Naive B cell (primary cell): ENCODE measurements at places on chromosomes 6 and 20.

DNA sequence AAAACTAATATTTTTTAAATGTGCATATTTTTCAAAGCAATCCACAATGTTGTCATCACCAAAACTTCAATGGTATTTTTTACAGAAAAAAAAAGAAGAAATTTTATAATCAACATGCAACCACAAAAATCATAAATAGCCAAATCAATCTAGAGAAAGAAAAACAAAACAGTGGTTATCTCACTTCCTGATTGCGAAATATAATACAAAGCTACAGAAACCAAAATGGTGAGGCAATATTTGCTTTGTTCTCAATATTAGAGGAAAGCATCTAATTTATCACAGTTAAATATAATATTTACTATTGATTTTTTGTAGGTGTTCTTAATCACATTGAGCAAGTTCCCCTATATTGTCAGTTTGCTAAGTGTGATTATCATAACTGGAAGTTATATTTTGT, 720.7 kb upstream of the ADGRB3 start:
- no peak for DNase-seq

DNA sequence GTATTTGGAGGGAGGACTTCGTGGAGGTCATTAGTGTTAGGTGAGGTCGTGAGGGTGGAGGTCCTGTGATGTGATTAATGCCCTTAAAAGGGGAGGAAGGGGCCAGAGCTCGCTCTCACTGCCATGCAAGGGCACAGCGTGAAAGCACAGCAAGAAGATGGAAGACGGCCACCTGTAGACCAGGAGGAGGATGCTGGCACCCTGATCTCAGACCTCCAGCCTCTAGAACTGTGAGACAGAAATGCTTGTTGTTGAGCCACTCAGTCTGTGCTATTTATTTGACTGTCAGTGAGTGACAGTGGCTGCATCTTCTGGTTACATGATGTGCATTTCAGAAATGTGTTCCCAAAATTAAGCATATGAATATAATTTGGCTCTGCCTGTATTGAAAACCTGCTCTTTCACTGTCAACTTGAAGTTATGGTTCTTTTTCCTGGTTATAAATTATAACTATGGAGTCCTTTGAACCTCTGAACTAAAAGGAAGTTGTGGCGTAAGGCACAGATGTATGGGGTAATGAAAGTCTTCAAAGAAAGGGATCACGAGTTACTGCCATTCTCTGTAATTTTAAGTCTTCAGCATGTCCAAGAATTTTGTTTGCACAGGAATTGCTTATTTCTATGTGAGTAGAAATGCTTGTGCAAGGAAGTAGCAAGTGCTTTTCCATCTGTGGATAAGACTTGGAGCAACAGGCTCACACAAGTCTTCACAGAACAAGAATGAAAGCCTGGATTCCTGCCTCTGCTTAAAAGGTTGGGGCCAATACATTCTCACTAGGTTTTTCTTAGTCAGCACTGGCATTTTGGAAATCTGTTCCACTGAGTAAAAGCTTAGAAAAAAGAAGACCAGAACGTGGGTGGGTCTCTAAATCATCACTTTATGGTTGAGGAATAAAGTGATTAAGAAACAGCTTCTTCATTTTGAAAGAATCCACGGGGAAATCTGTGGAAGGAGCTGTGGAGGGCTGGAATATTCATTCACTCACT, 10.3 kb downstream of the PPP1R14C start:
- no peak for DNase-seq

DNA sequence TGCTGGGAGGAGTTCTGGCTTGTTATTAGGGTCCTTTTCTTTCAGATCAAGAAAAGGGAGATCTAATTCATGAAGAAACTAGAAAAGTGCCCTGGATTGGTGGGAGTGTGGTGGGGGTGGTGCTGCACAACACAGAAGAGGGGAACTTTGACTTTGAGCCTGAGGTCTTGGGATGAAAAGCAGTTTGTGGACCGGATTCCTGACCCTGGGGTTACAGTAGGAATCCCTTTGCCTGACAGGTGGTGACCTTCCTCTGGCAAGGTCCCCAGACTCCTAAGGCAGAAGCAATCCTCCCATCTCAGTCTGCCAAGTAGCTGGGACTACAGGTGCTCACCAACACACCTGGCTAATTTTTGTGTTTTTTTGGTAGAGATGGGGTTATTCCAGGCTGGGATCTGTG, 45.3 kb upstream of the IER3 start:
- no peak for DNase-seq

- DNase-seq = no peak
Measured at GRCh38 chr6:42771741-42772100, 10.1 kb upstream of the BICRAL start.

DNA sequence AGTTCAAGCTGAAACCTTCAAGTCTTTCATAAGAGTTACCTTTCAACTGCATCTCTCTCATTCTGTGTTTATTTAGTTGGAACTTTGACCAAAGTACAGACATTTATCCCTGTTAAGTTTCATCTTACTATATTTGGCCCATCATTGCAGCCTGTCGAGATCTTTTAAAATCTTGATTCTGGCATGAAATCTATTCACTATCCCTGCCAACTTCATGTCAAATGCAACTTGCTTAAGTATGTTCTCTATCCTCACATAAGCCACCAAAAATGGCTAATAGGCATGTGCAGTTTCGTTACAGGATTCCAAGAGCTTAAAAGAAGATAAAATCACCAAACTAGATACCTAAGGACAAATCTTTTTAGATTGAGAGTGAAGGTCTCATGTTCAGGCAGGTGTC, 117.5 kb upstream of the KCNQ5 start:
- no peak for DNase-seq

GRCh38 chr6:75611011-75611701, 9.5 kb downstream of the SENP6 start:
- DNase-seq = no peak

DNA sequence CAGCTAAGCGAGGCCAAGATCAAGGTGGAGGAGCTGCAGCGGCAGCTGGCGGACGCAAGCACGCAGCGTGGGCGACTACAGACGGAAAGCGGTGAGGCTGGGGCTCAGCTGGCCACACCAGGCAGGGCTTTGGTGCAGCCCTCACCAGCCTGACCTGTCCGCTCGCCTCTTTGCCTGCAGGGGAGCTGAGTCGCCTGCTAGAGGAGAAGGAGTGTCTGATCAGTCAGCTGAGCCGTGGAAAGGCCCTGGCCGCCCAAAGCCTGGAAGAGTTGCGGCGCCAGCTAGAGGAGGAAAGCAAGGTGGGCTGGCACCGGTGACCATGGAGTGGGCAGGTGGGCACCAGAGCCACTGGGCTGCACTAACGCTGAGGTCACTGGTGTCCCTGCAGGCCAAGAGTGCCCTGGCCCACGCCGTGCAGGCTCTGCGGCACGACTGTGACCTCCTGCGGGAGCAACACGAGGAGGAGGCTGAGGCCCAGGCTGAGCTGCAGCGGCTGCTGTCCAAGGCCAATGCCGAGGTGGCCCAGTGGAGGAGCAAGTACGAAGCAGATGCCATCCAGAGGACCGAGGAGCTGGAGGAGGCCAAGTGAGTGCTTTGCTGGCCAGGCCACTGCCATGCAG, 42.8 kb downstream of the MYH7B start:
- no peak for DNase-seq

GRCh38 chr6:54288474-54288873, 19.8 kb upstream of the TINAG start:
- DNase-seq = no peak

DNA sequence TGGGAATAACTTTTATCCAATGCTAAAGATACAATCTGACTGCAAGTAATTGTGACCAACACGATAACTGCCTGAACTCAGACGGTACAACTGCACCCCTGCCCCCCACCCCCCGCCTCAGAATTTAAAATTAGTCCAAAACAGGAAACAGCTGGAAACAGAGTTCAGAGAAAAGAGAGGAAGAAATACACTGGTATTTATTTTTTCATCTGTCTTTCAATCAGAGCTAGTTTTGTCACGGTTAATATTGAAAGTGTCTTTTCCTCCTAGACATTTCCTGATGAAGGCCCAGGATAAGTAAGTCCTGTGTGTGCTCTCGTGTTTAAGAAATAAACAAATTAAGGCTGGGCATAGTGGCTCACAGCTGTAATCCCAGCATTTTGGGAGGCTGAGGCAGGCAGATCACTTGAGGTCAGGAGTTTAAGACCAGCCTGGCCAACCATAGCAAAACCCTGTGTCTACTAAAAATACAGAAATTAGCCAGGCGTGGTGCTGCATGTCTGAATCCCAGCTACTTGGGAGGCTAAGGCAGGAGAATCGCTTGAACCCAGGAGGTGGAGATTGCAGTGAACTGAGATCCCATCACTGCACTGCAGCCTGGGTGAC, 21.5 kb downstream of the ACSS1 start:
- DNase-seq = no peak
